ENCODE measurements at places on chromosomes 7 and 10.

GRCh38 chr7:68446183-68446582 is 1152.1 kb upstream of the AUTS2 start:
- DNase-seq = no peak

DNA sequence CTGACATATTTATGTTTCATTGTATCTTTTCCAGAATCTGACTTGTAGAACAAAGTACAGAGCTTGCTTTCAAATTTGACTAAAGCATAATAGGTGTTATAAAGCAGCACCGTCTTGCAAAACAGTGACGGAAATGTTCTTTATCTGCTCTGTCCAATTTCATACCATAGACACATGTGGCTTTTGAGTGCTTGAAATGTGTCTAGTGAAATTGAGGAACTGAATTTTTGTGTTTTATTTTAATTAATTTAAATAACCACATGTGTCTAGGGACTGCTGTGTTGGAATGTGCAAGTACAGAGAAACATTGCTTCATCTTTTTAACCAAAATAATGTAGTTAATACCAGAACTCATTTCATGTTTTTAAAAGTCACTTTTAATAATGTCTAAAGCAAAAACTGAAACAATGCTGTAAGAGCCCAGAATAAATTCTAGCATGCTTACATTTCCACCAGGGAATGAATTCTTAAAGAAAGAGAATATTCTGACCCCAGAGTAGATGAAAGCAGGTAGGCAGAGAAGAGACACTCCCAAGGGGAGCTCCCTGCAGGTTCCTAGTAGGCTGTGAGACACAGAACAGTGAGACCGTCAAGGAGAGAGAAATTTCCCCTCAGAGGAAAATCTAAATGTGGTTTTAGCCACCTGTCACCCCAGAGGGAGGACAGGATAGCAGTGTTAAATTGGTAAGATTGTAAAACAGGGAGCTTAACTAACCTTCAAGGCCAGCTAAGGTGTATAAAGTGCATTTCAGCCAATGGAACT is 175.3 kb upstream of the KMT2E start:
- no peak for DNase-seq

DNA sequence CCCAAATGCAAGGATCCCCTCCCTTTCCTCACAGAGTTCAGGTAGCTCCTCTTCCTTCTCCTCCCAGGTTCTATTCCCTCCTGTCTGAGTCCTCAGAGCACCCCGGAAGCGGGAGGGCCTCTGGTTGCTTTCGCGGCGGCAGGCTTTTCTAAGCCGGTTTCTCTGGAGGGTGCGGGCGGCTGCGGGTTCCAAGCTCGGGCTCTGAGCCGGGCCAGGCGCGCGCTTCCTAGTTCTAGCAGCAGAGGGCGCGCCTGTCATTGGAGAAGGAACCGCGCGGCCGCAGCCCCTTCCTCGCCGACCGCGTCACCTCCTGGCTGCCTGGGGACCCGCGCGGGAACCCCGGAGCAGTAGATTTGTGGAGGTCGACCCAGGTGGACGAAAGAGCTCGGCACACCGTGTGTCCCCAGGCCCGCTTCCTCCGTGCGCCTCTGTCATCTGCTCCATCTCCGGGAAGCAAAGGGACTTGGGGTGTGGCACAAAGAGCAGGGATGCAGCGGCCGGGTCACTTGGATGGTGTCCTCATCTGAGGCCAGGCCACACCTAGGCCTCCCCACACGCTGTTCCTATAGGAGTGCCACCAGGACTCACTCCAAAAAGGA is 389.0 kb upstream of the PODXL start:
- DNase-seq = peak; percentile 75

DNA sequence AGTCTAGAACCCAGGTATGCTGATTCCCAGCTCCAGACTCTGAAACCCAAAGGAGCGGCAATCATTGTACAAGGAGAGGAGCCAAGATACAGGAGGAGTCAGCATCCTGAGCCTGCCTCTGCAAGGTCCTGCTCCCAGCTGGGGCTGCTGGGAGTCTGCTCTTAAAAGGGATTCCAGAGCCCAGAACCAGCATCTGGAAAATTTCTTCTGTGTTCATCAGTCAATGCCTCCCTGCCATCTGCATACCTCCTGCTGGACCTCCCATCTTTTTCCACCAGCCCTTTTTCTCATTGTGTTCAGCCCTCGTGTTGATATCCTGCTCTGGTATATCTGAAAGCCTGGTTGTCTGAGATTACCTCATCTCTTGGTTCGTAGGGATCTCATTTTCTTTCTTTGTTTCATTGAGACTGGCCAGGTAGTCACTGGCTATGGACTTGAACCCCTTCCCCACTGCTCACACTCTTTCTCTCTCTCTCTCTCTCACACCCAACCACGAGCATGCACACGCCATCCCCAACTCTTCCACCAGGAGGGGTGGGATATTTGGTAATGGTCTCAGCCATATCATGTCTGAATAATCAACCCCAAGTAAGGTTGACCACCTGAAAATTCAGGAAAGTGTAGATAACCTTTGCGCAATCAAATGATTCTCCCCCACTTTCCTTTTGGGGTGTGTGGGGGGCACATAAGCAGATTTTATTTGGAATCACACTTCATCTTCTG is 608.8 kb downstream of the LRMDA start:
- DNase-seq = no peak

DNA sequence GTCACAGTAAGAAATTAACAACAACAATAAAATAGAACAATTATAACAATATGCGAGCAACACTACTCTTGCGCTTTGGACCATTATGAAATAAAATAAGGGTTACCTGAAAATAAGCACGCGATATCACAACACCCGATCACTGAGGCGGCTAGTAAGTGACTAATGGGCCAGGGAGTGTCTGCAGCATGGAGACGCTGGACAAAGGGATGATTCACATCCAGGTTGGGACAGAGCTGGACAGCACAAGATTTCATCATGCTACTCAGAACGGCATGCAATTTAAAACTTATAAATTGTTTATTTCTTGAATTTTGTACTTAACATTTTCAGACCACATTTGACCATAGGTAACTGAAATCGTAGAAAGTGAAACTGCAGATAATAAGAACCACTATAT is 15.6 kb downstream of the HIBADH start:
- DNase-seq = no peak

DNA sequence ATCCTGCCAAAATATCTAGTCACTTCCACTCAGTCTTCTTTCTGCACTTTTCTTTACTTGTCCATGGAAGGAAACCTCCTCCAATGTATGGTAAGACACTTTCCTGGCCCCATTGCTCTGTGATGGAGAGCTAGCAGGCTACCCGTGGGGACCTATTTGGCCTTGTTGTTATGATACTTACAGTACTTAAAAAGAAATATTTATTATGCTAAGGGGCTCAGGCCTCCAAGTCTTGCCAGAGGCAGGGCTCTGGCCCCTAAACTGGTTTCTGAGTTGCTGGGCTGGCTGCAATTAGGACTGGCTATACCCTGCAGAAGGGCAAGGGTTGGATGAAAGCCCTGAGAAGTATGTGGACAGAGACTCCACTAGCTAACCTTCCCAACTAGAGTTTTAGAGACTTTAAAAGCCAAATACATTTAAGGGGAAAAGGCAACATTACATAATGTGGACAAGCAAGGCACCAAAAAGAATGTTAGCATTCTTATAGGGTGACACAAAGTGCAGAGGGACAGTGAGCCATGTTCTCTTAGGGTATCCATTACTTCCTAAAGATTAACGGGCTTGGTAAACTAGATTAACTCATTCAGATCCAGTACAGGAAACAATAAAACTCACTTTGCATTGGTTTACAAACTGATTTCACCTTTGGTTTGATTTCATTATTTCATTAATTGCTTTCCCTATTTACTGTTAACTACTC is 84.9 kb upstream of the INHBA start:
- no peak for DNase-seq

DNA sequence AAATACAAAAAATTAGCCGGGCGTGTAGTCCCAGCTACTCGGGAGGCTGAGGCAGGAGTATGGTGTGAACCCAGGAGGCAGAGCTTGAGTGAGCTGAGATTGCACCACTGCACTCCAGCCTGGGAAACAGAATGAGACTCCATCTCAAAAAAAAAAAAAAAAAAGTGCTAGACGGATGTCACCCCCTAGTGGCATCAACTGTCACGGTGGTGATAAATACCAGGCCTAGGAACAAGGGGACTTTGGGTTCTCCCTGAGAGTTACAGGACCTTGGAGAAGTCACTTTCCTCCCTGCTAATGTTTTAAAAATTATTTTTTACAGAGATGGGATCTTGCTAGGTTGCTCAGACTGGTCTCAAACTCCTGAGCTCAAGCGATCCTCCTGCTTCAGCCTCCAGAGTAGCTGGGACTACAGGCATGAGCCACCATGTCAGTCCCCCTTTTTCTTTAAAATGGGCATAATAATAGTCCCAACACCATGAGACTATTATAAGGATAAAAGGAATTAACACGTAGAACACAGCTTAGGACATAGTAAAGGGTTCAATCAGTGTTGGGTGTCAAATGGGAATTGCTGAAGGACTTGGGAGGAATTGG is 2.6 kb upstream of the TMEM130 start:
- DNase-seq = no peak

Data from left ventricle myocardium superior (tissue), 1 donor.